ENCODE measurements at places on chromosomes 1 and 21.

DNA sequence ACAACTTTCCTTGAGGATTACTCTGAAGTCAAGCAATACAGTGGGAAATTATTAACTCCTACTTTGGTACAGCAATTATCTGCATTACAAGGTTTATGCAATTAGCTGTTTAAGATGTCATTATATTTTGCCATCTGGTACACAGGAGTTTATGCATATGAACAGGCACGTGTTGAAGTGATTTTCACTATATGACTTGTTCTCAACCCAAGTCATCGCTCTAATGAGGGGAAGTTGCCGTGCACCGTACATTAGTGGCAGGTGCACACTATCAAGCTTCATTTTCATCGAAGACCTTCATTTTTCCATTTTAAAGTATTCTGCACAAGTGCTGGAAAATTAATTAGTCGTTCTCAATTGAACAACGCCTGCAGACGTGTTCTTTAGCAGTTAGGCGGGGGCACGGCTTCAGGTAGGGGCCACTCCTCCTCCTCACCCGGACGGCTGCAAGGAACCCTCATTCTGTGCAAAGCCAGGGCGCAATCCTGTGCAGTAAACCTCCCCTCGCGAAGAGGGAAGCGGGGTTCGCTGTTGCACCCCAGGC, 39.8 kb upstream of the NFIA start:
- DNase-seq = no peak

DNA sequence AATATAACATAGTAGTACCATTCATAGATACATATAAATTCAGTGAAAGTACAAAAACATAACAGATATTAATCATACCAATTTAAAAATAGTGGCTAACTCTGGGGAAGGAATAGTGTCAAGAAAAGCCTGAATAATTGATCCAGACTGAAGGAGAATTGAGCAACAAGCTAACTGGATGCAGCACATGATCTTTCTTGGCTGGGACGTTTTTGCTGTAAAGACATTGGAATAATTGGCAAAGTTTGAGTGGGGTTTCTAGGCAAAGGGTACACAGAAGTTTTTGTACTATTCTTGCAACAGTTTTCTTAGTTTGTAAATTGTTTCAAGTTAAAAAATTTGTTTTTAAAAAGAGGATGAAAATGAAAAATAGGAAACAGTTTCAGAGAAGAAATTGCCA, 2.6 kb upstream of the SH3GLB1 start:
- DNase-seq = no peak

GRCh38 chr1:243950166-243950565, 100.1 kb upstream of the AKT3 start:
- DNase-seq = no peak

DNA sequence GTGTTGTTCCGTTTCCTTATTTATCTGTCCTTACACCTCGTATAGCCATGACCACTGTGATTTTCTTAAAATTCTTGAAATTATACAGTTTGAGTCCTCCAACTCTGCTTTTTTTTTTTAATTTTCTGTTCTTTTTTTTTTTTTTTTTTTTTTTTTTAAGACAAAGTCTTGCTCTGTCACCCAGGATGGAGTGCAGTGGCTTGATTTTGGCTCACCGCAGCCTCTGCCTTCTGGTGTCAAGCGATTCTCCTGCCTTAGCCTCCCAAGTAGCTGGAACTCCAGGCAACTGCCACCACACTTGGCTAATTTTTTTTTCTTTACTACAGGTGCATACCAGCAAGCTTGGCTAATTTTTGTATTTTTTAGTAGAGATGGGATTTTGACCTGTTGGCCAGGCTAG, 48.9 kb downstream of the DIP2A start:
- no peak for DNase-seq

- no peak for DNase-seq
Observed at GRCh38 chr1:1135339-1136136, 19.6 kb upstream of the C1orf159 start.
